ENCODE measurements at places on chromosomes 16 and 17.
A peak's percentile ranks its signal among the peaks of the same experiment; 100 is the strongest.

GRCh38 chr16:11007714-11008280 lies 63.4 kb downstream of the CLEC16A start:
- DNase-seq: no peak

GRCh38 chr16:55426865-55427484 lies 52.0 kb upstream of the MMP2 start:
- DNase-seq: no peak

DNA sequence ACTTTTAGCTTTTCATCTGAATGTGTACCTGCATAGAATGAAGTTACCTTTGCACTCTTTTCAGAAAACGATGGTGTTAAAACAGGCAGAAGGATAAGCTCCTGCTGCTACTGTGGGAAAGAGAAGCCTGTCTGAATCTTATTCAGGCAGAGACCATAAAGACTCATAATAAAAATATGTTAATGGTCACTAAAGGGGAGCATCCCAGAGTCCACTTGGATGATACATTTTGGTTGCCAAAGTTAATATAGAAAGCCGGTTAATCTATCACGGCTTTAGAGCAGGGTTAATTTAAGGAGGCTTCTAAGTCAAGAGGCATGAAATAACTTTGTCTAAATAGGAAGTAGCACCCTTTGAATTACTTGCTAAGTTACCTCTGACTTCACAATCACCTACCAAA lies 2.9 kb downstream of the MARCHF10 start:
- peak; percentile 46 for DNase-seq

DNA sequence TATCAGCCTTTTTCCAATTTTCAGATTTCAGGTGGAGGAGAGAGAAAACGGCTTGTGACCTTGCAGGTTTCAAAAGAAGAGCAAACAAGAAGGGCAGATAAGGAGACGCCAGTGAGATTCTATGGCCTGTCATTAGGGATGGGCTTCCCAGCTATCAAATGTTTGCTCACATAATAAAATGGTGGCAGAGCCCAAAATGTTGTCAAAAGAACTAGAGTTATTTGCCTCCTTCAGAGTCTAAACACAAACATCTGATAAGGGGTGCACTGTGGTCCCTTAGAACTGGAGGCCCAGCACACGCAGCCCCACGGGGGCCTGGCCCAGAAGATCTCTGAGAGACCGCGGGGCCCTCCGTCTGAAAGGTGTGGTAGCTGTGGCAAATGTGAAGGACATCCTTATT lies 46.1 kb upstream of the DDX52 start:
- no peak for DNase-seq

DNA sequence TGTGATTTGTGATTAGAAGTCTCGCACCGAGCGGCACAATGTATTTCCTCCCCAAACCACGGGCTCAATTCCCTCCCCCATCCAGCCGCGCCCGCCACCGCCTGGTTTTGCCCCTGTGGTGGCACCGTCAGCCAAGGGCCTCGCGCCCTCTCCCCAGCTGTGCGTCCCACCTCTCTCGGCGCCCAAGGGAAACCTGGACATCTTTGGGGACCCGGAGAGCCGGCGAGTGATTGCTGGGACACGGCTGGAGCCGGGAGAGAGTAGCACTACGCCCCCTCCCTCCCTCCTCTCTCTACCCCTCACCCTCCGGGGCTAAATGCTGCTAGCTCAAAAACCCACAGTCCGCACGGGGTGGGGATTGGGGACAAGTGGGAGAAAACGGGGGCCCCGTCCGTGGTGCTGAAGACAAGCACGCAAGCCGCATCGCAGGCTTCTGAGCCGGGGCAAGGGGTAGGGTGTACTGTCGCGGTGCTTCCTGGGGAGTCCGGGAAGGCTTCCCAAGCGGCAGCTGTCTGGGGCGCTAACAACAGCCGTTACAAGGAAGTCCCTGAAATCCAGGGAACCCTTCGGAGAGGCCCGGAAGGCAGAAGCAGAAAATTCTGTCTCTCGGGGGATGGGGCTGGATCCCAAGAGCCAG lies 1.4 kb downstream of the CBLN1 start:
- DNase-seq: no peak

DNA sequence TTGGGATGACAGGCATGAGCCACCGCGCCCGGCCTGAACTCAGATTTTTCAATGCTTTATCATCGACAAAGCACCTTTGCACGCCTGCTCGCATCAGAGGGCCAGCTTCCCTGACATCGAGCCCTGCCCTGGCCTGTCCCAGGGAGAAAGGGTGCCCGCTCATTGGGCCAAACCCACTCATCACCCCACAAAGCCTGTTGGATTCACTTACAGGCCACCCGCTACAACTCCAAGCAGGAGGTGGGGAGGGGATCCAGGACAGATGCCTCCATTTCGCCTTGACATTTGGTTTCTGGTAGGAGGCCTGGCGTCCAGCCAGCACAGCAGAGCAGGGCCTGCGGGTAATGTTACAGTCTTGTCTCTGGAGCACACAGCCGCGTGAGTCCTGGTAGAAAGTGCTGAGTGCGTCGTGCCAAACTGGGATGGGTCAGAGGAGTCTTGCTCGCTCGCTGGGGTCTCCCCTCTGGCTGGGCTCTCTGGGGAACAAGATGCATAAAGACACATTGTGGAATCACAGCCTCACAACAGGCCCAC lies 19.8 kb downstream of the SMTNL2 start:
- peak; percentile 65 for DNase-seq

GRCh38 chr17:14950686-14951085 lies 314.4 kb downstream of the PMP22 start:
- DNase-seq: no peak

GRCh38 chr16:85026703-85027102 lies 892 bp upstream of the KIAA0513 start:
- DNase-seq: no peak

GRCh38 chr17:21460358-21460757 lies 84.2 kb downstream of the KCNJ12 start:
- DNase-seq: peak; percentile 74

- DNase-seq: no peak
Observed at GRCh38 chr17:38606646-38607611, 1.2 kb upstream of the SRCIN1 start.

DNA sequence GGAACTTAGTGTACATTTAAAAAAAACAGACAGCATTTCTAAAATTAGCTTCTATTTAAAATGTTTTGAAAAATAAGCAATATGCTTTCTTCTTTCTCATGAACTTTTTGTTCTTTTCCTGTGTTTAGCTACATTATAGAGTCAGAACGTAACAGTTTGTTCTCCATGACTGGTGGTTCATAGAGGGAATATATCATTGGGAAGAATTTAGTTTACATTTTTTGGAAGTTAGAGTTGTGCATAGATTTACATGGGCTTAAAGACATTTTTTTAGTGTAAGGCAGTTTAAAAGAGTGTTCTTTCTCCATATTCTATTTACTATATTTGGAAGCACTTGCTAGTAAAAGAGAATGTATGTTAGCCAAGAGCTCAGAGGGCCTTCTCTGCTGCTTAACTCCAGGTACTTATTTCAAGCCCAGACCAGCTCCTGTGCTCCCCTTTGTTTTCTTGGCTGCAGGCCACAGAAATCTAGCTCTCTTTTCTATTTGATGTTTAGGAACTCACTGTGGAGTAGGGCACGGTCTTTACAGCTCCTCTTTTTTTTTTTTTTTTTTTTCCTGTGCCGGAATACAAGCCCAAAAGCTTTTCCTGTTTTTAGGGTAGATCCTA lies 20.2 kb downstream of the AP2B1 start:
- no peak for DNase-seq

- peak; percentile 85 for DNase-seq
Observed at GRCh38 chr17:48241131-48241591, 133.6 kb downstream of the SNX11 start.

GRCh38 chr17:35735036-35735805 lies 3.8 kb downstream of the RASL10B start:
- DNase-seq: no peak

DNA sequence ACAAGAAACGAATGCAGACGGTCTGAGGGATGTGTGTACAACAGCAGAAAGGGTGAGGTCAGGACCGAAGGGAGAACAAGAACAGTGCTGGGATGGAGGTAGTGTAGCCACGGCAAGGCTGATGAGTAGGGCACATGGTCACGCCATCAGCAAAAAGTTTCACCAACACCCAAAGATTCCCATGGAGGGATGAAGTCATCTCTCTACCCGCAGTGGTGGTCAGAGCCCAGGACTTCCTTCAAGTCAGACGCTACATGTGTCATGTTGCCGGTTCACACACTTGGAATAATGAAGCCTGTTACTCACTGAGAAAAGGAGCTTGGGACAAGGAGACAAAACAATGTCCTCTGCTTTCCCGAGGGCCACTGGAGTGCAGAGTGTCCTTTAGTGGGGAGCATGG lies 79.7 kb downstream of the SALL1 start:
- DNase-seq: no peak

- peak; percentile 85 for DNase-seq
Observed at GRCh38 chr17:15436473-15437302, 30.7 kb downstream of the CDRT4 start.

- DNase-seq: no peak
Observed at GRCh38 chr16:19808061-19808641, 76.5 kb downstream of the GPRC5B start.

- DNase-seq: no peak
Observed at GRCh38 chr16:89122322-89122851, 28.7 kb downstream of the ACSF3 start.

- no peak for DNase-seq
Observed at GRCh38 chr17:75508931-75509361, 6.4 kb downstream of the CASKIN2 start.

- no peak for DNase-seq
Observed at GRCh38 chr16:19127674-19128131, 13.9 kb downstream of the ITPRIPL2 start.

GRCh38 chr17:73585583-73585982 lies 58.7 kb downstream of the SDK2 start:
- no peak for DNase-seq

- DNase-seq: no peak
Observed at GRCh38 chr16:1082952-1083675, 10.6 kb downstream of the SSTR5 start.

- DNase-seq: no peak
Observed at GRCh38 chr16:10242916-10243315, 60.7 kb upstream of the GRIN2A start.

DNA sequence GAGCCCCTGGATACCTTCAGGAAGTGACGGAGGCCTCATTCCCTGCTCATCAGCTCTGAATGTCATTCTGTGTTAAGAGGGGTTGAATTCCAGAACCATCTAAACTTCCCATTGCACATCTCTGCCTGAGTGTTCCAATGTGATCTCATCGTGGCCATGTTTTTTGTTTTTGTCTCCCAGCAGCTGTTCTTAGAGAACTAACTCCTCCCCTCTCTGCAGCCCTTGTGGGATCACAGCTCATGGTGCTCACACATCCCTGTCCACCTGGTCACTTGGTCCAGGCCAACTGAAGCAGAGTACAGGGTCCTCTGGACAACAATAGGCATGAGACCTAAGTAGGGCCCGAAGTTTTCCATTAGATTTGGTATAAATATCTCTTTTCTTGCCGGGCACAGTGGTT lies 6.0 kb upstream of the SYT17 start:
- DNase-seq: peak; percentile 10

- DNase-seq: no peak
Observed at GRCh38 chr16:77285676-77286075, 86.5 kb downstream of the SYCE1L start.

- DNase-seq: no peak
Observed at GRCh38 chr17:75509528-75510258, 5.6 kb downstream of the CASKIN2 start.

DNA sequence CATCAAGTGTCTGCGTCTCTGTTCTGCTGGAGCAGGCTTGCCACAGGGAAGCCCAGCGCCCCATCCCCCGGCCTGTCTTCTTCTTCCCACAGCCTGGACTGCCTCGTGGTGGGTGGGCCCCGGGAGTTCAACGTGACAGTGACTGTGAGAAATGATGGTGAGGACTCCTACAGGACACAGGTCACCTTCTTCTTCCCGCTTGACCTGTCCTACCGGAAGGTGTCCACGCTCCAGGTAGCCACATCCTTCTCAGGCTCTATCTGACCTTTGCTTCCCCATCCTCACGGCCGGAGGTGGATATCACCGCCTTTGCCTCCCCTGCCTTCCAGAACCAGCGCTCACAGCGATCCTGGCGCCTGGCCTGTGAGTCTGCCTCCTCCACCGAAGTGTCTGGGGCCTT lies 29.8 kb upstream of the ITGAX start:
- DNase-seq: no peak

DNA sequence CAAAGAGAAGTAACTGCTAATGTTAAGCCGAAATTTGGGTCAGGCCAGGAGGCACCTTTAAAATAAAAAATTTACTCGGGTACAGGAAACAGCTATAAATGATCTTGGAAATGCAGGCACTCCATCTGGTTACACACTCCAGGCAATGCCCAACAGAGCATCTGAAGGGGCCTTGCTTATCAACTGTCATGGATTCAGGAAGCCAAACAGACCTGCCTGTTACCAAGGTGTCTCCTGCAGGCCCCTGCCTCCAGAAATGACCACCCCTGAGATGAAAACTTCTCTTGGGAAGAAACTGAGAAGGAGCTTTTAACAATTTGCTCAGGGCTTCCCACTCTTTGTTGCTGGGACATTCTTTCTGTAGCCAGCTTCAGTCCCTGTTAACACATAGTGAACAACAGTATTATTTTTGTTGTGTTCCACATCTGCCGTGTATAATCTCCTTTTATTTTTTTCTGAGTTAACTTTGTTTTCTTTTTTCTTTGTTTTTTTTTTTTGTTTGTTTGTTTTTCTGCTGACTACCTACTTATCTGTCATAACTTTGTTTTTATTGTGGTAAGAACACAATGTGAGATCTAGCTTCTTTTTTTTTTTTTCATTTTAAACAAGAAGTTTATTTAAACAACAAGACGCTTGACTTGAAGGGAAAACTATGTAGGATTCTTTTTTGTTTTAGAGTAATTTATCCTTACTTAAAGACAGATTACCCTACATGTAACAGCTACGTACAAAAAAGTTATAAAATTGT lies 18.7 kb upstream of the ATP5MC1 start:
- DNase-seq: no peak
